GM04503 (cell line): ENCODE measurements at places on chromosomes 1 and 21.

DNA sequence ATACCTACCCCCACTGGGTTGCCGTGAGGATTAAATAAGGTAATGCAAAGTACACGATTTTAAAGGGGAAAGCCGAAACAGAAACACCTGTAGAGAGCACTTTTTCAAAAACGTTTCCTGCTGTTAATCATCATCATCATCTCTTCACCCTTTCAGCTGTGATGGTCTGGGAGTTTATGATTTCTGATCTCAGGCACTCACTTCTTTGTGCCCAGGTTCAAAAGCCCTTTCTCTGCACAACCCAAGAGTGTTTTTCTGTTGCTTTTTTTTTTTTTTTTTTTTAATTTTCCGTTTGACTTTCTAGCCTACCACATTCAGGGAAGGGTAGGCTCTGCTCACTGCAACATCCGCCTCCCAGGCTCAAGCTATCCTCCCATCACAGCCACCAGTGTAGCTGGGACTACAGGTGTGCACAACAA, 936 bp upstream of the UBXN11 start:
- DNase-seq, result no peak

DNA sequence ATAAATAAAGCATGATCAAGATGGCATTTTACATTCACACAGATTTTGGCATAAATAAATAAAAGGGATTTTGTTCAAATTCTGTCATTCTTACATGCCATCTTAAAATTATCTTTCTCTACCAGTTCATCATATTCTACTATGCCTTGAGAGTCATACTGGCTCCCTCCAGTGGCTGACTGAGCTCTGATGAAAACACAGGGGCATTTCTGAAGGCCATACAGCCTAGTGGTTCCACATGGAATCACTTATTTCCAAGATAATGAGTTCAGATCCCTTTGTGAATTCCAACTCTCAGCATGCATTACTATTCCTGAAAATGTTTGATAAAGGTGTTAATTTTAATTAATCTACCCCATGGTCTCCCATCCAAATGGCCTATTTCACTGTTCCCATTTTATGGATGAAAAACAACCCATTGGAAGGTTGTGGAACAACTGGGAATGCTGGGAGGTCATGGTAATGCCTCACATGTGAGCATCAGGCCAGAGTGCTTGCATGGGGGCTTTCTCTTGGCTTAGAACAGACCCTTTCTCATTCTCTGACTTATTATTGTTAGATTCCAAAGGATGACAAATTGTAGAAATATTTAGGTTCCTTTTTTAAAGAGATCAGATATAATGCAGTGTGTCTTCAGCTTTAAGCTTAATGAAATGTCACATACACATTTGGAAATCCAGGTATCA, 622.4 kb upstream of the PKN2 start:
- DNase-seq, result peak; percentile 21

DNA sequence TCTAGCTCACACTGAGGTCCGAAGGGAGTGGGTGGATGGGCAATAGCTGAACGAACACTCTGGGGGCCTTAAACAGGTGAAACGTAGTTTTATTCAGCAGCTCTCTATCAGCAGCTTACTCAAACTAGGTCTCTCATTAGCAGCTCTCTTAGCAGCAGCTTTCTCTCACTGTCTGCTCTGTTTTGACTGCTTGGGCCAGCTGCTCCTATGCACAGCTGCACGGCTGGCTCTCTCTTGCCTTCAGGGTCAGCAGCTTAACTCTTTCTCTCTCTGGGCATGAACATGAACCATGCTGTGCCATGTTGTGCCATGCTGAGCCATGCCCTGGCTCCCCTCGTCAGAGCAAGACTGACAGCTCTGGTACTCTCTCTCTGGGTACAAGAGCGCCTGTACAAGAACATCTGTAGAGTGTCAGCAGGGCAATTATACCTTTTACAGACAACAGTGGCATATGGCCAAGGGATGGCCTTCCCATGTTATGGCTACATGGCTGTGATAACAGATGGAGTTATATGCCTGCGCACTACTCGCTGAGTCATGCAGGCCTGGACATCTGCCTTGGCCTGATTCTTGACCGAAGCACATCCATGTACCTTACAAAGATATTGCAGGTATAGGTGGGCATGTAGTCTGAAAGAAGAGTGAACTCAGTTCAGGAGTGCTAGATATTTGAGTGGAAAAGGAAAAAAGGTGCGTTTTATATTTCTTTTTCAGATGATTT, 152.4 kb downstream of the LEPR start:
- DNase-seq, result no peak

- no peak for DNase-seq
Measured at GRCh38 chr21:28393279-28393678, 599.4 kb downstream of the LTN1 start.

DNA sequence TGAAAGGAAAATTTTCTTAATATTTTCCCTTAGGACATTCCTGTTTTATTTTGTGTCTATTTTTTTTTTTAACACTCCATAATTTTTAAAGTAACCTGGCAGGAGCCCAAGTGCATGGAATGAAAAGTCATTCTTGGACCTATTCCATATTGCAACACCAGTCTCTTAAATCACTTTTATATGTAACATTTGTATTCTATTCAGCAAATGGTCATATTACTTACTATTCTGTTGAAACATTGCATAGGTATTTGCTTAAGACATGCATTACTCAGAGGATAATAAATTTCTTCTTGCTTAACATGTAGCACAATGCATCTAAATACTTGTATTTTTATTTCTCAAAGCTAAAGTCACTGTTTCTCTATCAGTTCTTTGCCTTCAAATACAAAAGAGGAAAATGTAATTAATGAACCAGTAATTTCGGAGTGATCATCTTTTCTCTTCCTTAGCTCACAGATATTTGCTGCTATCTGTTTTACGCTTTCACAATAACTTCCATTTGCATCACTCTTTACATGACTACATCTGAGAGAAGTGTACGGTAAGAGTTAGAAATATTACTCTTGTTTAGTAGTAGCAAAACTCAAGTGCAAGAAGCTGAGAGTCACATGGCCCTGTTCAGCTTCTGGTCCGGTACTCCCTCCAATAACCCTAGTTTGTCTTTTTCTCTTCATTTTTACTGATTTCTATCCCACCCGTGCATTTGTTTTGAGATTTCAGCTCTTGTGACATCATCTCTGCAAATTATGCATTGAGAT, 394.8 kb downstream of the USP25 start:
- peak; percentile 78 for DNase-seq

- no peak for DNase-seq
Measured at GRCh38 chr1:167781558-167781957, 59.8 kb downstream of the MPZL1 start.

- DNase-seq, result no peak
Measured at GRCh38 chr1:59485171-59485570, 188.3 kb downstream of the FGGY start.

- no peak for DNase-seq
Measured at GRCh38 chr21:45987121-45987711, 5.6 kb downstream of the COL6A1 start.

- DNase-seq, result no peak
Measured at GRCh38 chr1:78790174-78790573, 140.5 kb downstream of the IFI44 start.

GRCh38 chr1:210683403-210684047, 354.8 kb downstream of the HHAT start:
- DNase-seq, result no peak

GRCh38 chr1:65284229-65284628, 25.1 kb upstream of the DNAJC6 start:
- no peak for DNase-seq

DNA sequence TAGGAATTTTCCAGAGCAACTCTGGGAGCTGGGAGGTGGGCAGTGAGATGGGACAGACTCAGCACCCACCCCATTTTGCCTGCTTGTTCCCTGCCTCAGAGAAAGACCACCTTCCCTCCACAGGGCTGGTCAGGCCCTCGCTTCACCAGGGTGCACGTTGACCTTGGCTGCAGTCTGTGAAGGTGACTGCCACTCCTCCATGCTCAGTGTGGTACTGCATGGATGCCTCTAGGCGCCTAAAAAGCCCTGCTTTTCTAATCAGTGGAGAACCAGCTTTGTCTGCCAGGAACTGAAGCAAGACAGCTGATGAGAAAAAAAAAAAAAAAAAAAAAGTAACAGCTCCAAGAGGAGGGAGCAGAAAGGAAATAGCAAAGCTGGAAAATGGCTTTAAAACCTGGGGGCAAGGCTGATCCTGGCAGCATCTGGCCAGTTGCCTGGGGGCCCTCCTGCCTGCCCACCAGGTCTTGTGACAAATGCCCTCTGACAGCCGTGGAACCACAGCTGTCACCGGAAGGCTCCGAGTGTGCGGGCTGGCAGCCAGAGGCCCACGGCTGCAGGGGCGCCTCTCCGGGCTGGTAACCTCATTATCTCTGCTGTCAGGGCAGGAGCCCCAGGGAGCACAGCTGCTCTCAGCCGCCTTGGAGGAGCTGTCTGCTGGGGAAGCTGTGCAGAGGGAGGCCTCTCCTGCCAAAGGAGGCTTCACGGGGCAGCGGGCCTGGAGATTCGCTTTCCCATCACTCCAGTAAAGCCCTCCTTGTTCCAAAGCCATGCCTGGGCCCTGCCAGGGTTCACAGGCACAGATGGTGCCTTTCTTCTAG, 13.7 kb downstream of the KIAA1614 start:
- no peak for DNase-seq

GRCh38 chr1:230808281-230808872, 59.9 kb downstream of the C1orf198 start:
- no peak for DNase-seq

- no peak for DNase-seq
Measured at GRCh38 chr1:223175032-223175431, 32.0 kb upstream of the TLR5 start.

- no peak for DNase-seq
Measured at GRCh38 chr1:91877574-91878208, 8.3 kb downstream of the TGFBR3 start.

GRCh38 chr1:227920426-227920825, 27.3 kb downstream of the WNT9A start:
- no peak for DNase-seq
